ENCODE measurements at places on chromosomes 13 and 19.

GRCh38 chr13:24223341-24224231 is 63.1 kb downstream of the SPATA13 start:
- no peak for DNase-seq

GRCh38 chr13:79423801-79424642 is 18.0 kb upstream of the RBM26 start:
- peak; percentile 78 for DNase-seq

DNA sequence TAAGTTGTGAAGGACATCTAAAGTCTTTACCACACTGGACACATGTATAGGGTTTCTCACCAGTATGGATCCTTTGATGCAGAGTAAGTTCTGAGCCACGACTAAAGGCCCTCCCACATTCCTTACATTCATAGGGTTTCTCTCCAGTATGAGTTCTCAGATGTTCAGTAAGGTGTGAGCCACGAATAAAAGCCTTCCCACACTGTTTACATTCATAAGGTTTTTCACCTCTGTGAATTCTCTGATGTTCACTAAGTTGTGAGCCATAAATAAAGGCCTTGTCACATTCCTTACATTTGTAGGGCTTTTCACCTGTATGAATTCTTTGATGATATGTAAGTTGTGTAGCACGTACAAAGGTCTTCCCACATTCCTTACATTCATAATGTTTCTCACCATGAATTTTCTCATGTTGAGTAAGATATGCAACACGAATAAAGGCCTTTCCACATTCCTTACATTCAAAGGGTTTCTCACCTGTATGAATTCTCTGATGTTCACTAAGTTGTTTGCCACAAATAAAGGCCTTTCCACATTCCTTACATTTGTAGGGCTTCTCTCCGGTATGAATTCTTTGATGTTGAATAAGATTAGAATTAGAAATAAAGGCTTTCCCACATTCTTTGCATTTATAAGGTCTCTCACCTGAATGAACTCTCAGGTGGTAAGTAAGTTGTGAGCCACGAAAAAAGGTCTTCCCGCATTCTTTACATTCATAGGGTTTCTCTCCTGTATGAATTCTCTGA is 29.8 kb downstream of the ZNF571 start:
- DNase-seq = no peak

- DNase-seq = peak; percentile 51
Observed at GRCh38 chr13:37475966-37476365, 122.6 kb downstream of the POSTN start.

- DNase-seq = no peak
Observed at GRCh38 chr19:5706876-5707573, 12.9 kb downstream of the LONP1 start.

- DNase-seq = no peak
Observed at GRCh38 chr19:5099701-5100221, 130.8 kb downstream of the KDM4B start.

GRCh38 chr13:69213396-69213795 is 894.2 kb upstream of the ATXN8OS start:
- no peak for DNase-seq

DNA sequence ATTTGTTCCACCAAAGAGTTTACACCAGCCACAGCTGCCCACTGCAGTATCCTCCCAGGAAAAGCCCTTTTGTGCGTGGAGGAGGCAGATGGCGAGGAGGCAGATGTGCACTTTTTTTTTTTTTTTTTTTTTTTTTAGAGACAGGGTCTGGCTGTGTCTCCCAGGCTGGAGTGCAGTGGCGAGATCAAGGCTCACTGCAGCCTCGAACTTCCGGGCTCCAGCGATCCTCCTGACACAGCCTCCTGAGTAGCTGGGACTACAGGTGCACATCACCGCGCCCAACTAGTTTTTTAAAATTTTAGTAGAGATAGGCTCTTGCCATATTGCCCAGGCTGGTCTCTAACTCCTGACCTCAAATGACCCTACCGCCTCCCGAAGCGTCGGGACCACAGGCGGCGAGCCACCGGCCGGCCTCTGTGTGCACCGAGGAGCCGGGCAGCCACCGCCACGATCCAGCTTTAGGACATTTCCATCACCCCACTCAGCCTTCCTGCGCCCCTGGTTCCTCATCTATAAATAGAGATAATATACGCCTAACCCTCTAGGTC is 563 bp upstream of the PDCD5 start:
- no peak for DNase-seq

- no peak for DNase-seq
Observed at GRCh38 chr19:6687114-6687513, 17.2 kb upstream of the TNFSF14 start.

GRCh38 chr13:43405457-43405856 is 381.3 kb downstream of the ENOX1 start:
- peak; percentile 34 for DNase-seq

- DNase-seq = no peak
Observed at GRCh38 chr13:76245211-76245610, 609.1 kb downstream of the LMO7 start.

DNA sequence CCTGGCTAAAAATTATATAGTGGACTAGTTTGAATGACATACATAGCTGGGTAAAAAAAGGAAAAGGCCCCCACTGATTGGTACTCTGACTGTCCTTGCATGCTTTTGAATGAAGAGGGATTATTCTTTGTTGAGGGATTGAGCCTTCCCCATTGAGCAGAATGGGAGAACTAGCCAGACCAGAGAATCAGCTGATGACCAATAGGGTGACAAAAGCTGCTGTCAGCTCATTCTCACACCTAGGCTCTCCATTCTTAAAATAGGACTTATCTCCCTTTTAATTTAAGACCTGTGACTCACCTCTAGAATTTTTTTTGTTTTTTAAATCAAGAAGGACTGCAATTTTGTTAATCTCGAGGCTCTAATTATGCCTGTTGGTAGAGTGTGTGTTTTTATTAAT is 79.3 kb downstream of the CRYL1 start:
- no peak for DNase-seq

All from cardiac fibroblast (primary cell).